Epithelial cell of proximal tubule (primary cell): ENCODE measurements at places on chromosomes 5 and 9. TPM values are rescaled to one million over a fixed set of nuclear protein-coding genes. Genes with fewer than 3 reads are reported as not detected.

DNA sequence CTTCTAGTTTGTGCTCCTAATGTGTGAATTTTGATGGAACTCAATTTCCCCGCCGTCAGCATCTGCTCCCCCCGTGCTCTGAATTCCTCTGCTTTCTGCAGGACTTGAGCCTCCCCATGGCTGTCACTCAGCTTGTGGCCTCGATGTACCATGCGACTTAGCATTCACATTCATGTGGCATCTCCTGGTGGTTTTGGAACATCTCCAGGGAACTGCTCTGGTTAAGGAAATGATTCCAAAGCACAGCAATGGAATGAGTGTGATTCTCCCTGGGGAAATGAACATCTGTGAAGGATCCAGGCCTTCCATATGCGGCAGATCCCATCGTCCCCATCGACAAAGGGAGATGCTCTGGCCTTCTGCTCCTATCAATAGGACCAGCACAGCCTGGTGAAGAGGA lies 119.0 kb downstream of the ENTREP1 start:
- no peak for DNase-seq

- DNase-seq = no peak
These were observed 260.6 kb upstream of the ANKRD55 start for GRCh38 chr5:56493766-56494165.

GRCh38 chr9:33264003-33264472 lies 470 bp downstream of the BAG1 start:
- no peak for DNase-seq

NR6A1 gene
- total RNA-seq = 1.1 and 2.0 TPM in 2 replicates

ASPN gene
- total RNA-seq = not detected in 2 replicates

ZNF169 gene
- 0.75 and 1.2 TPM in 2 replicates for total RNA-seq

ZNF618 gene
- total RNA-seq = 3.9 and 5.6 TPM in 2 replicates

FIBCD1 gene
- total RNA-seq = 0.29 TPM in 1 of 2 replicates, not detected in the other
